CD8-positive, alpha-beta T cell (primary cell): ENCODE measurements at places on chromosomes 1 and 21.

DNA sequence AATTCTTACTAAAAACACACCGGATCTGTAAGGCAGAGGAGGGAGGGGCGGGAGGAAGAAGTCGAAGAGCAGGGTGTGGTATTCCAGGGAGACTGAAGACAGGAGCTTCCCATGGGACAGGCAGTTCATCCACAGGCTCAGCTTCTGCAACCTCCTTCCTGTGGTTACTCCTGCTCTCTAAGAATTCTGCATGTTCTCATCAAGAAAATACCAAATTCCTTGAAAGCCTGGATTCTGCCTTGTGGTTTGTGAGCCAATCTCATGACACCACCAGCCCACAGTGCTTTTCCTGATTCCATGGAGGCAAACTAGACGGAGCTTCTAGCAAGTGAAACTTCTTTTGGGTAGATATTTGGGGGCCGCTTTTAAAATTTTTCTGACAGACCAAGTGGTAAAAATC lies 1.1 kb upstream of the ST6GALNAC3 start:
- DNase-seq: no peak

- DNase-seq: peak; percentile 25
Observed at GRCh38 chr1:39576016-39576657, 453 bp downstream of the PABPC4 start.

GRCh38 chr1:155011437-155012025 lies 8.9 kb downstream of the ZBTB7B start:
- no peak for DNase-seq

DNA sequence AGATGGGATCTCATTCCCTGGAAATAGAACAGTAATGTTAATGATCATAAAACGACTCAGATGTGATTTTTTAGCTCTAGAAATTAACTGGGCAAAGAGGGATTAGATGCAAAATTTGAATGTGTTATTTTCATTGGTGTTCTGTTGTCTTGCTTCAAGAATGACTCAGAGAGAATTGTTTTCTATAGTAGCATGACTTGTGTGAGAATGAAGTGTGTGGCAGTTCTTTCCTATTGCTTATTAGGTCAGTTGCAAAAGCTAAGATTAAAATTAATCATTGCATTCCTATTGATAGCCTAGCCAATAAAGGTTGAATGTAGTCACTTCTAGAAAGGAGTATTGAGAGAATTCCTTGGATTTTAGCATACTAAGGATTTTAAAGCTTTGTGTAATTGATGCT lies 22.9 kb downstream of the SPEN start:
- DNase-seq: no peak

- DNase-seq: peak; percentile 9
Observed at GRCh38 chr21:46096596-46097335, 1.1 kb upstream of the COL6A2 start.

DNA sequence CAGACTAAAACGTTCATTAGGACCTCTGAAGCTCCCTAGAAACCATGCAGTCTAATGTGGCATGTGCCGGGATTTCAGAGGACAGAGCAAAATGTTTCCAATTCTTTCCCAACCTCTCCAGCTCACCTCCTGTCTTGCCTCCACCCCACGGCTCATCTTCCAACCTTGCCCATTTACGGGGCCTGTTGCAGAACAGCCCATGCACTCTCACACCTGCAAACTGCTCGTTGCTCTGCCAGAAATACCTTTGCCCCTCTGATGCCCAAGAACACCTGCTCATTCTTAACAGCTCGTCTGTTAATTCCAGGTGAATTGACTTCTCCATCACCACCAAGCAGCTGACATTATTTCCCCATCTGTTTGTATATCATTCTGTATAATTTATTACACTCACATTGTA lies 53.9 kb upstream of the LBR start:
- no peak for DNase-seq

GRCh38 chr1:206705726-206706297 lies 21.1 kb downstream of the MAPKAPK2 start:
- no peak for DNase-seq

DNA sequence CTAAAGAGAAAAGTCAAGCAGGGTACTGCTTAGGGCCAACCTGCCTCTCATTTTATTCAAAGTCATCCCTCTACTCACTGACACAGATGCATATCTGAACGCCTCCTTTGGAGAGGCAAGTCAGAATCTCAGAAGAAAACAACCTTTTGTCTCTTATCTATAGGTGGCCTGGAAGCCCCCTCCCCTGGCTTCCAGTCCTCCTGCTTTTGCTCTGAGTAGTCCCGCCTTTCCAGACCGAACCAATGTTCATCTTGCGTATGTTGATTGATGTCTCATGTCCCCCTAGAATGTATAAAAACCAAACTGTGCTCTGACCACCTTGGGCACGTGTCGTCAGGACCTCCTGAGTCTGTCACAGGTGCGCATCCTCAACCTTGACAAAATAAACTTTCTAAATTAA lies 81.8 kb downstream of the WDR4 start:
- DNase-seq: no peak

DNA sequence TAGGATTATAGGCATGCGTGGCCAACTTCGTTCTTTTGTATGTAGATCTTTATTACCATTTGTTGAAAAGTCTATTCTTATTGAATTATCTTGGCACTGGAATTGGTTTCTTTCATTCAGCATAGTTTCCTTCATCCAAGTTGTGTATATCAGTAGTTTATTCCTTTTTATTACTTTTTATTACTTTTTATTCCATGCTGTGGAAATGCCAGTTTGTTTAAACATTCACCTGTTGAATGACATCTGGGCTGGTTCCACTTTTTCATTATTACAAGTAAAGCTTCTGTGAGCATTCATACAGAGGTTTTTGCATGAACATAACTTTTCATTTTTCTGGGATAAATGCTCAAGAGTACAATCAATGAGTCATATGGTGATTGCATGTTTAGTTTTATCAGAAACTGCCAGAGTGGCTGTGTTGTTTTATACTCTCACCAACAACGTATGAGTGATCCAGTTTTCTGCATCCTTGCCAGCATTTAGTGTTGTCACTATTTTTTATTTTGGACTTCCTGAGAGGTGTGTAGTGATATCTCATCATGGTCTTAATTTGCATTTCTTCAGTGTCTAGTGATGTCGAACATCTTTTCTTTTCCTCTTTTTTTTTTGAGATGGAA lies 28.6 kb downstream of the PTPRU start:
- DNase-seq: no peak

DNA sequence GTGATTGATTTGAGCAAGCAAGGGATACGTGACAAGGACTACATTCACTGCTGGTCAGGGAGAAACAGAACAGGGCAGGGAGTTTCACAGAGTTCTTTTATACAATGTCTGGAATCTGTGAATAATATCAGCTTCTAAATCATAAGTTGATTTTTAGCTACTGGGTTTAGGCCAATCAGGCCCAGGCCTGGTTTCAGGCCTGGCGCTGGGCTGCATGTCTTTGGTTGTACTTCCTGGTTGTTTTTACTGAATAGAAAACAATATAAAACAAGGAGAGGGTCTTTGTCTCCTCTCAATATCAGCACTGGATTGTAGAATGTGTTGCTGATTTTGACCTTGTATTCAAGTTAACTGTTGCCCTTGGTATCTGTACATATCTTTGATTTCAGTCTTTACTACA lies 865 bp upstream of the AMY2A start:
- no peak for DNase-seq

GRCh38 chr21:26782331-26782730 lies 62.9 kb downstream of the ADAMTS1 start:
- no peak for DNase-seq

- no peak for DNase-seq
Observed at GRCh38 chr1:31707711-31708110, 3.9 kb upstream of the COL16A1 start.

DNA sequence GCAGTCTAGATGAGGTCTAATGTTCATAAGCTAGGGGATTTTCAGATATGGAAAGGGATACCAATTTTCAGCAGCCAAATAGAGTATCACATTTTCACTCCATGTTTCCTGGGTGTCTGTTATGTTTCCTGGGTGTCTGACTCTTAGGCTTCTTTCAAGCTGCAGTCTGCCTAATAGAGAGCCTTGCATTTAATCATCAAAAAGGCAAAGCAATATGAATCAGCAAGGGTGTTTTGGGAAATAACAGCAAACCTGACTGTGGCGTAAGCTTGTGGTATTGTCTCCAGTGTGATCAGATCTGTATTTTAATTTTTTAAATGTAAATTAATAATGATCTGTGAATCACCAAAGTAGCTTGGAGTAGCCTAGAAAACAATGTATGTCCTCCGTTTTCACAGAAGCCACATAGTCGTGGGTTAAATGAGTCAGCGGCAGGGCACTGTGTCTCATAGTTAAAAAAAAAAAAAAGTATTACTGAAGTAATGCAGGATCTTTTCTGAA lies 10.4 kb downstream of the LGALS8 start:
- peak; percentile 15 for DNase-seq

- DNase-seq: no peak
Observed at GRCh38 chr1:5758000-5758858, 234.0 kb downstream of the NPHP4 start.

DNA sequence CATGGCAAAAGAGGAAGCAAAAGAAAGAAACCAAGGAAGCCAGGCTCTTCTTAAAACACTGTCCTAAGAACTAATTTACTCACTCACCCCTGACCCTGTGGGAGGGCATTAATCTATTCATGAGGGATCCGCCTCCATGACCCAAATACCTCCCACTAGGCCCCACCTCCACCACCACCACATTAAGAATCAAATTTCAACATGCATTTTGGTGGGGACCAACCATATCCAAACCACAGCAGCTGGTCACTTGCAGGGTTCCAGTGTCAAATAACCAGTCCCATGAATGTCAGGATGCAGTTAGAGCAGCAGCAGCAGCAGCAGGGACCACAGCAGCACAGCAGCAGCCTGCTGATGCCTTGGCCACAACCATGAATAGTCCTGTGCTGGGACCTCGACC lies 83.8 kb downstream of the ZC3H11B start:
- DNase-seq: no peak

- no peak for DNase-seq
Observed at GRCh38 chr1:183891158-183891856, 86.4 kb downstream of the RGL1 start.

DNA sequence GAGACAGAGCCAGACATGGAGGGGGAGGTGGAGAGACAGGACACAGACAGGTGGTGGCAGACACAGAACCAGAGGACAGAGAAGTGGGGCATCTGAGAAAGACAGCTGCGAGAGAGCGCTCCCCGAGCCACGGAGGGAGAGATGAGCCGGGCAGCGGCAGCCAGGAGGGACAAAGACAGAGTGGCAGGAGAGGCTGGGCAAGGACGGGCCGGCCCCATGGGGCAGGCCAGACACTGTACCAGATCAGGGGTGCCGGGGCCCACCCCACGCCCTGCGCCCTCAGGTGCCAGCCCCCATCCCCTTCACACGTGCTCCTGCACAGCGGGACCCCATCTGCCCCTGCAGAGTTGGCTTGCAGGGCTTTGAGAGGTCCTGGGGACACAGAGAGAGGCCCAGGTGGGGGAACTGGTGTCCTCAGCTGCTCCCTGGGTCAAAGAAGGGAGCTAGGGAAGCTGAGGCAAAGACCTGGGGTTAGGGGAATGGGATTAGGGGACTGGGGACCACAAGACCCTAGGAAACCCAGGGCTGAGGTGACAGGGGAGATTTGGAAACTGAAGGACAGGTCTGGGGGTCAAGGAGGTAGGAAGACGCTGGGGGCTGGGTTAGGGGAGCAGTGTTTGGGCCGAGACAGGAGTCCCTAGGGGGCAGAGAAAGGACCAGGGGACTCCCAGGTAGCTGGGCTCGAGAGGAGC lies 643 bp downstream of the FNDC5 start:
- no peak for DNase-seq
